Fibroblast of the aortic adventitia (primary cell): ENCODE measurements at places on chromosomes 6 and 20.

DNA sequence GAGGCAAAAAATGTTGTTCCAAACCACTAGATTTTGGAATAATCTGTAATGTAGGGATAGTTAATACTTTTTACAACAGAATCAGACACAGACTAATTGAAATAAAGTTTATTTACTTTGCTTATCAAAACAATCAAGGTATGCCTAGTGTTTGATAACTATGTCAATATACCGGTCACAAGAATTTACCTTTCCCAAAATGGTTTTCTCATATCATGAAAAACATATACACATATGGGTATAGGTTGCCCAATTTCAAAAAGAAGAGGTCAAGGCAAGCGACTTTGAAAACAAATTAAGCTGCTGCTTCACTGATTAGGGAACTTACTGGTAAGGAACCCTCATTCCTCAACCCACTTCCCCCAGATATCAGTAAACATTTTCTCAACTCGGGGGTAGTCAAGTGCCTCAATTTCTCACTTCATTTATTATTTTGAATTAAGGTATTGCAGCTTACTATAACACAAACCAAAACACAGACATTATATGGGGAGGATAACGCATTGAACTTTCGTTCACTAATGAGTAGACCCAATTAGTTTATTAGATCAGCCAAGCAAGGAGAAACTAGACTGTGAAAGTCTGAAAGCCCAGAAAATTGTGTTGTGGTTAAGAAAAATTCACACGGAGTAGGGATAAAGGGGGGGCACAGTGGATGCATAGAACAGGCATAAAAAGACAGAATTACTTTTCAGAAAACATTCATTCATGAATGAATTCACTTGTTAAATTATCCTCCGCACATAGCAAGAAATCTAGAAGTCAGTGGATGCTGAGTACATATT, 9.0 kb upstream of the ELOVL5 start:
- no peak for DNase-seq

DNA sequence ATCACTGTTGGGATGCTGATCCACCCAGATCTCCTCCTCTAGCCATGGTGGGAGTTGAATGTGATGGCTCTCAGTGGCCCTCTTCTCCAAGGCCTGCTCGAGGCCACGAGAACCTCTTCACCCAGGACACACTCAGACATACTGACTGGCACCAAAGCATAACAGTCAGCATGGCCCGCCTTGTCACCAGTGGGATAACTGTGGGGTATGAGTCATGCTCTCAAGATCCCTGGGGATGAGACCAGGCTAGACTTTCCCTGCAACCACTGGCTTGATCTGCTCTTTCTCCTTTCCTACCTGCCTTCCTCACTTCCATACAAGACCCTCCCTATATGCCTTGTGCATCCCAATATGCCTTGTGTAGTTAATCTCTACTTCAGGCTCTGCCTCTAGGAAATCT, 66.8 kb downstream of the RIN2 start:
- DNase-seq, result no peak

- no peak for DNase-seq
These were observed 212.5 kb upstream of the CHD6 start for GRCh38 chr20:41830702-41831101.

DNA sequence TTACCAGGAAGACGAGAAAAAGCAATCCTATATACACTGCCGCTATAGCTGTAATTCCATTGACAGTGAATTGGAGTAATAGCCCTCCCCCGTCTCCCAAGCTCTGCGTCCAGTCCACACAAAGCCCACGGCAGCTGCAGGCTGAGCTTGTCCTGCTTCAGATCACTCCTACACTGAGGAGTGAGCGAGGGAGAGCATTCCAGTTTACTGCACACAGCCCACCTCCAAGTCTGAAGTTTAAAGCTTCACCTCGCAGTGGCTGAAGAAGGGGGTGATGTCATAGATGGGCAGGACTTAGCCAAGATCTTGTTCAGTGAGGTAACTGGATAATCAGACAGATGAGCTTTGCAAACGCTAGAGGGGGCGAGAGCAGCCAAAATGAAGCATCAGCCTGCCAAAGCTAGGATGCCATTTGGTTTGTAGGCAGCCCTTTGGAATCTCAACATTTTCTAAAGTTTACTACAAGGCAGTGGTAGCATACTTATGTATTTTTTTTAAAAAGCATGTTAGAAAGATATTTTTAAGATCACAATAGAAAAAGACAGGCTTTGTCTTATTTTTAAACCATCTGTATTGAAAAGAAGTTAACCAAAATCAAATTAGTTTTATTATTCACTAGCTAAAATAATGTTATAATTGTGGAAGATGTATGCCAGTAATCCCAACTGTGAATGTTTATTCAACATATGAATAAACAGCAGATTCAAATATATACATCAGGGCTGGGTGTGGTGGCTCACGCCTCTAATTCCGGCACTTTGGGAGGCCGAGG, at the start of gene FLRT3:
Gene FLRT3, minus strand, starts transcription at position 213 of the 772 bp plus-strand sequence. CDS start 10,106 bp downstream, outside the sequence.
- peak; percentile 97 for DNase-seq

DNA sequence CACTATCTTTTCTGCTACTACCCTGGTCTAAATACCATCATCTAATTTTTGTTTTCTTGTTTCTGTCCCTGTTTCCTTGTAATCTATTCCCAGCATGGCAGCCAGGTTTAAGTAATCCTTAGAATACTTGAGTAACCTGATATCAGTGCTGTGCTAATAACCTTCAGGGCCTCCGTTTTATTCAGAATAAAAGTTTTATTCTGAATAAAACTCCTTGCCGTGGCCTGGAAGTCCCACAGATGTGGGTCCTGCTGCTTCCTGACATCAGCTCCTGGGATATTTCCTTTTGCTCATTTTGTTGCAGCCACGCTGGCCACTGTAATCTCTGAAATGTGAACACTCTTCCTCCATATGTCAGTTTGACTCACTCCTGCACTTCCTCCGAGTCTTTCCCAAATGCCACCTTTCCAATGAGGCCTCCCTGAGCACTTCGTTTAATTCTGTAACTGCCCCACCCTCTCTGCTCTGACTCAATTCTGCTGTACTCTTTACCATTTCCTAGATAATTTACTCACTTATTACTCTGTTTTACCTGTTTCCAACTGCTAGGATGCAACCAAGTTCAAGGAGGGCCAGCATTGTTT, 114.0 kb upstream of the FOXA2 start:
- DNase-seq, result peak; percentile 31

DNA sequence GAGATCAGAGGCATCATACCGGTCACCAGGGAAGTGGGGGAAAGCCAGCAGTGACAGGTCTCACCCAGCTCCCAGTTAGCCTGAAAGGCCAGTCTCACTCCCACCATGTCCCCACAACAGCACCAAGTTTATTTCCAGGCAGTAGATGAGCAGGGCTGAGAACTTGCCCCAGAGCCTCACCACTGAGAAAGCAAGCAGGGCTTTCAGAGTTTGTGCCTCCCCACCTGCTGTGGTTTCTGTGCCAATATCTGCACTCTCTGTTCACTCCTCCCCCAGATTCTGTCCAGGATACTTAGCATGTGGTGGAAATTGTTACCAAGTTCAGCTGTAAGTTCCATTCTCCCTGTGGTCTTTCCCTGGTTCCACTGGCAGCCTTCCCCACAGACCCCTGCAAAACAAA, 255.0 kb upstream of the HTR1E start:
- DNase-seq, result no peak

DNA sequence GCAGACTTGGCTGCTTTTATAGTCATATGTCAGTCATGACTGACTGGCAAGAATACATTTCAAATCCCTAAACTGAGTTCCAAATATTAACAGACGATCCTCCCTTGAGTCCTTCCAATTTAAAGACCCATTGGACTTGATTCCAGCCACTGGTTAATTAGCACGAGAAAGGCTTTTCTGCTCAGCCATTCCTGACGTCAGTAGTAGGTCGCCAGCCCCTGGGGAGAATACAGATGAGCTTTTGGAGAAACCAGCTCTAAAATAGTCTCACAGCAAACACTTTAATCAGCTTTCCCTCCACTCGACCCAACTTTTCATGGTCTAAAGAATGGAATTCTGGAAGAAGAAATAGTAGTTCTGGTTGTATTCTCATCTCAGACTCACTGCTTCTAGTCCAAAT, 91.6 kb downstream of the SLC22A3 start:
- no peak for DNase-seq

GRCh38 chr20:37571033-37571432, 43.4 kb upstream of the BLCAP start:
- no peak for DNase-seq

- peak; percentile 32 for DNase-seq
These were observed 29.9 kb upstream of the TRIM27 start for GRCh38 chr6:28953585-28954258.

DNA sequence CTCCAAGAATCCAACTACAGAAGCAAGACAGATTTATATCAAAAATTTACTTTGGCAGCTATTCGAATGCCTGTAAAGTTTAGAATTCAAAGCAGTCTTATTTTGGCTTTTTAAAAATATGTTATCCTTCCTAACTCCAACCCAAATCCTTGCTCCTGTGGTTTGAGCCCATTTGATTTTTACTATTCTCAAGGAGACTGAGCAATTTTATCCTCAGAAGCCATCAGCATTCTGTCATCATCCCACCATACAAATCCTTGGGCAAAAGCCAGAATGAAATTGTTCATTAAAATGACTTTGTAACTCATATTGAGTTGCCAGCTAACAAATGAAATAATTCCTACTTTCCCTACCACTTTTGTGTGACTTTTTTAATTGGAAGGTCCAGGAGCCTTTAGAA, 392.8 kb downstream of the ADGRB3 start:
- DNase-seq, result no peak

GRCh38 chr20:46820682-46821081, 74.0 kb upstream of the EYA2 start:
- DNase-seq, result no peak

DNA sequence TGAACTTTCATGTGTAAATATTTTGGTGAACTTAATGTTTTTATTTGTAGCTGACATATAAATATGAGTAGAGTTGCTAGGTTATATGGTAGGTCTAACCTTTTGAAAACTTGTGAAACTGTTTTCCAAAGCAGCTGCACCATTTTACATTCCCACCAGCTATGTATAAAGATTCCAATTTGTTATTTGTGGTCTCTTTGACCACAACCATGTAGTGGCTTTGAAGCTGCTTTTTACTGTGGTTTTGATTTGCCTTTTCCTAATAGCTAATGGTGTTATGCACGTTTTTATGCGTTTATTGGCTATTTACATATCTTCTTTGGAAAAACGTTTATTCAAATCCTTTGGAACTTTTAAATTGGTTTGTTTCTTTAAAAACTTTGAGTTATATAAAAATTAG, 10.3 kb downstream of the CST3 start:
- no peak for DNase-seq

GRCh38 chr6:128135325-128135724, 234.5 kb upstream of the THEMIS start:
- DNase-seq, result no peak

DNA sequence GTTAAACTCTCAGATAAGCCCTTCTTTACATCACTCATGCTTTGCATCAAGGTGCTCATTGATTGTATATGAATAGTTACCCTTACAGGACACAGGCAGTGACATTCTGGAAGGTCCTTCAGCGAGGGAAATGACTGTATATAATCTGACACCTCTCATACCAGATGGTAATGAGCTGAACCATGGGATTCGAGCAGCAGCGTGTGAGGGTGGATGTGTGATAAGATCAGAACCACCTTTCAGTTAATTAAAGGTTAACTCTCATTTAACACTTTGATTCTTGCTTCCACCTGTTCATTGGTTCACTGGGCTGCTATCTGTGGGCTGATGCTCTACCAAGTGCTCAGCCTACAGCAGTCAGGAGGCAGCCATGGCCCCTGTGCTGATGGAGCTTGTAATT, 24.2 kb downstream of the NEDD9 start:
- no peak for DNase-seq

- no peak for DNase-seq
These were observed 6.6 kb downstream of the EZR start for GRCh38 chr6:158812611-158813010.

- DNase-seq, result peak; percentile 78
These were observed 12.9 kb downstream of the COX7A2 start for GRCh38 chr6:75230484-75231325.

DNA sequence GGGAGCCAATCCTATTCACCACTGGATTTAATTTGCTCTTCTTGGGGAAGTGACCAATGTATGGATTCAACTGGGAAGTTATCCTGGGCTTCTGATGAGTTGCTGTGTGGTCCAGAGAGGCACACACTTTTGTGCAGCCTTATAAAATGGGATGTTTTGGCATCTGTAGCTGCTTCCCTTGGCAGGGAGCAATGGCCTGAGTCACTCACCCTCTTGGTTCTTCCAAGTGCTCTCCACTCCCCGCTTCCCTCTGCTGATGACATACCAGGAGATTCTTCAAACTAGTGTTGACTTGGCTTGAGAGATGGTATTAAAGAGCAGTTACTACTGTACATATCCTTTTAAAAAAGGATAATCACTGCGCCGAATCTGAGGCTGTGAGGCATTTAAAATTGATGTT, 105.8 kb downstream of the JARID2 start:
- peak; percentile 96 for DNase-seq
